ENCODE measurements at places on chromosomes 2 and 18. TPM values are rescaled to one million over a fixed set of nuclear protein-coding genes. Genes with fewer than 3 reads are reported as not detected.

- DNase-seq: no peak
Observed at GRCh38 chr2:164495491-164496223, 125.6 kb downstream of the GRB14 start.

GRCh38 chr2:188850786-188851185 lies 123.4 kb upstream of the COL3A1 start:
- no peak for DNase-seq

DNA sequence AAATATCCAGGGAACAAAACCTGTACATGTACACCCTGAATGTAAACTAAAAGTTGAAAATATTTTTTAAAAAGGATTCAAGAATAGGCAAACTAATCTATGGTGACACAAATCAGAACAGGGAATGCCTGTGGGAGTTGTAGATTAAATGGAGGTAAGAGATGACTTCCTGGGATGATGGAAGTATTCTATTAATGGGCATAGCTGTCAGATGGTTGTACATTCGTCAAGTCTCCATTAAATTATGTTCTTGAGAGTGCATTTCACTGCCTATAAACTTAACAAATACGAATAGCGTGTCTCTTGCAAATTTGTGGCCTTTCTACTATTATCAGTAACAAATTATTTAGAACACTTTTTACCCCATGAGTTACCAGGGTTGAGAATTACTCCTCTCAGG lies 207.0 kb downstream of the HNMT start:
- no peak for DNase-seq

- no peak for DNase-seq
Observed at GRCh38 chr2:45844796-45845457, 193.5 kb downstream of the PRKCE start.

The SLC9A4 gene
- total RNA-seq: not detected

Measured in transverse colon (tissue), 4 donors.